ENCODE measurements at places on chromosomes 1 and 21. TPM values are rescaled to one million over a fixed set of nuclear protein-coding genes. Genes with fewer than 3 reads are reported as not detected.

COL9A2 gene
- 11.0 TPM for polyA plus RNA-seq

KRTAP7-1 gene
- polyA plus RNA-seq: not detected

FAM151A gene
- 2.8 TPM for polyA plus RNA-seq

CFH gene
- 16.4 TPM for polyA plus RNA-seq

SLC35F3 gene
- 0.55 TPM for polyA plus RNA-seq

TEX38 gene
- 0.09 TPM for polyA plus RNA-seq

GBP4 gene
- 8.9 TPM for polyA plus RNA-seq

OLIG2 gene
- polyA plus RNA-seq: not detected

SGIP1 gene
- 15.2 TPM for polyA plus RNA-seq

AVPR1B gene
- polyA plus RNA-seq: 0.81 TPM

SLAMF9 gene
- polyA plus RNA-seq: 0.33 TPM

TRAF5 gene
- 26.1 TPM for polyA plus RNA-seq

SPAG17 gene
- 1.4 TPM for polyA plus RNA-seq

SYT2 gene
- 1.4 TPM for polyA plus RNA-seq

LCE2B gene
- polyA plus RNA-seq: not detected
